ENCODE measurements at places on chromosomes 13 and 19.
A peak's percentile ranks its signal among the peaks of the same experiment; 100 is the strongest.

DNA sequence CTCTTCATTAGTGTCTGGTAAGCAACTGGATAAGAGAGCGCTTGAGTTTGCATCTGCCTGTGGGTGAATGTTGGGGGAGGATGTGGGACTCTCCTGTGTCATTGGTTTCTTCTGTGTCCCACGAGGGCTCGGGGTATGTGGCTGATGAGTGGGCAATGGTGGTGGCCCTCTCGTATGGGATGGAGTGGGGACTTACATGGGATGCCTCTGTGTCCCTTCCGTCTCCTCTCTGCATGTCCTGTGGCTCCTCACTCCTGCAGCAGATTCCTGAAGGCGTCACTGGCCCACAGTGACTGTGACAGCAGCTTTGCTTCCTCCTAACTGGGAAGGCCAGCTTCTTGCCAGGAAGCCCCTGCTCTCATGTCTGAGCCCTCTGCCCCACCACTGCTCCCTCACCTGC is 2.6 kb upstream of the LRP3 start:
- DNase-seq: no peak

- DNase-seq: peak; percentile 9
Observed at GRCh38 chr19:30669329-30670010, 297.3 kb downstream of the ZNF536 start.

- DNase-seq: no peak
Observed at GRCh38 chr19:7773841-7774240, 10.8 kb downstream of the CLEC4M start.

DNA sequence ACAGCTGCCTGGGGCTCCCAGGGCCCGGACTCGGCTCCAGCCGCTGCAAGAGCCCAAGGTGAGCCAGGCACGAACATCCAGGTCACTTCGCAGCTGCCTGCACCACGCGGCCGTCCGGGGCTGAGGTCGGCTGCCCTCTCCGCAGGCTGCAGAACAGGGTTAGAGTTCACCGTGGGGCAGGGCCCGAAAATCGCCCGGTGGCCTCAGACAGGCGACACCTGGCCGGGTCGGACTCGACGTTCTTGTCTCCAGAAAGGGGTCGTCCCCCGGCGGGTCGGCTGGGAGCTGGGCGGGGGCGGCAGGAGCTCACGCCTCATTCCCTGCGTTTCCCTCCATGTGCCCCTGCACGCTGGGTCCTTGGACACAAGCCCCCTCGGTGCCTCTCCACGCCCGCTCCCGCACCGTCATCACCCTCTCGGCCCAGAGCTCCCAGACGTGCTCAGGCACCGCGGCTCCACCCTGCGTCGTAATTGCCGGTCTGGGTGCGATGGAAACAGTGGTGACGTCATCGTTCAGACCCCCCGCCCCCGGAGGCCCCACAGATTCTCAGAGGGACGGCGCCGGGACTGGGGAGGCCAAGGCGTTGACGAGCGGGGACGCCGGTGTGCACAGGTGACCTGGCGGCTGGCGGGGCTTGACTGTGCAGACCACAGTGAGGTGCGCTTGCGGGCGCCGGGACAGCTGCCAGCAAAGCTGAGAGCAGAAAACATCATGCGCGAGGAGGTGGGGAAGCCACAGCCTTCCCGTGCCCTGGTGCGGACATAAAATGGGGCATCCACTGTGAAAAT is 4.0 kb upstream of the GRIN3B start:
- DNase-seq: peak; percentile 39

DNA sequence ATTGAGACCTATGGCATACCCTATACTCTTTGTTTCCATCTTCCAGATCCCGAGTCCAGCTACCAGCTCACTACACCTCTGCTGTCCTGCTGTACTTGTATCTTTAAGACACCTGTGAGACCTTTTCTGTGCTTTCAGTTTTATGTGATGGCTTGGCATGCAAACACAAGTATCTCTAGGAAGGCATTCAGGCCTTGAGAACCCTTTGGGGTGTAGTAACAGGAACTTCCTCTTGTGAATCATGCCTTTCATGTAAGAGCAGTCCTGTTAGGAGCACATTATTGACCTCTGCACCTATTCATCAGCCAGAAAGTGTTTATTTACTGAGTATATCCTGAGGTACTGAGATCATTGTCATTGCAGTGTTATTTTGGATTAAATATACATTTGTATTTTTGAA is 87.0 kb upstream of the HTR2A start:
- DNase-seq: no peak

DNA sequence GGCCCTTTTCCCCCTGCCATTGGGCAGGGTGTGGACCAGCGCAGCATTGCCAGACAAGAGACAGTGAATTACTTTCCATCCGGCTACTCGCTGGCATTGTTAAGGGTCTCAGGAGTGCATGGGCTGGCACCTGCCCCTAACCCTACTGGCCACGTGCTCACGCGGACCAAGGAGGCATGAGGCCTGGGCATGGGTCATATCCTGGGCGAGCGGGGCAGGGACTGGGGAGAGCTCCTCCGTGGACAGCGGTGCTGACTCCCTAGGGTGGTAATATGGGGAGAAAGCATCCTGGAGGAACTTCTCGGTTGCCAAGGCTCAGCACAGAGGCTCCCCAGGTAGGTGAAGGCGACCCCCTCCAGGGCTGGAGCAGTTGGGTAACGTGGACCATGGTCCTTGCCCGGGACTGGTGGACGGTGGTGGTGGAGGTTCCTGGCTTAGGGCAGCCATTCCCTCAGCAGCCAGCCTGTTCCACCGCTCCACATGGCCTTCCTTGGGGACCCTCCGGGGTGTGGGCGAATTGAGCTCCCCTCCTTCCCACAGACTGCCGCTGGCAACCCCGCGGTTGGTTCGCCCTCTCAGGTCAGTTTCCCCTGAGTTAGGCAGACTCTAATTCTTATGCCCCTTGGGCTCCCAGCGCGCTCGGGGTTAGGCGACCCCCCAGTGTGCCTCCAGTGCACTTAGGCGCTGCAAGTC is 465.1 kb downstream of the SLITRK5 start:
- no peak for DNase-seq

- DNase-seq: no peak
Observed at GRCh38 chr13:34587576-34587975, 354.5 kb upstream of the NBEA start.

- DNase-seq: no peak
Observed at GRCh38 chr13:81987159-81987558, 1646.2 kb upstream of the SPRY2 start.

DNA sequence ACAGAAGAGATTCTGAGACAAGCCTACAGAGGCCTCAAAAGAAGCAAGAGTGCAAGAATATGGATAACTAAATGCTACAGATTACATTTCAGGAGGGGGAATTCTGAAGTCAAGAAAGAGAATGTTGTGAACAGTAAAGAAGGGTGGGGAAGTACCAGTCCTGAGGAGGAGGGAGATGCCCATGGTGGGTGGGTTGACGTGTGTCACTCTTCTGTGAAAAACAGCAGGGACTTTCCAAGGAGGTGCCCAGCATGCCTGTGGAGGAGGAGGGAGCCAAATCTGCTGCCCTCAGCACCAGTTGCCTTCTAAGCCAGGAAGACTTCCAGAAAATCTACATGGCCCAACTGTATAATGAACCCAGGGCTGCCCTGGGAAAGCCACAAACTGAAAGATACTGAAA is 87.7 kb downstream of the SGCG start:
- DNase-seq: no peak

DNA sequence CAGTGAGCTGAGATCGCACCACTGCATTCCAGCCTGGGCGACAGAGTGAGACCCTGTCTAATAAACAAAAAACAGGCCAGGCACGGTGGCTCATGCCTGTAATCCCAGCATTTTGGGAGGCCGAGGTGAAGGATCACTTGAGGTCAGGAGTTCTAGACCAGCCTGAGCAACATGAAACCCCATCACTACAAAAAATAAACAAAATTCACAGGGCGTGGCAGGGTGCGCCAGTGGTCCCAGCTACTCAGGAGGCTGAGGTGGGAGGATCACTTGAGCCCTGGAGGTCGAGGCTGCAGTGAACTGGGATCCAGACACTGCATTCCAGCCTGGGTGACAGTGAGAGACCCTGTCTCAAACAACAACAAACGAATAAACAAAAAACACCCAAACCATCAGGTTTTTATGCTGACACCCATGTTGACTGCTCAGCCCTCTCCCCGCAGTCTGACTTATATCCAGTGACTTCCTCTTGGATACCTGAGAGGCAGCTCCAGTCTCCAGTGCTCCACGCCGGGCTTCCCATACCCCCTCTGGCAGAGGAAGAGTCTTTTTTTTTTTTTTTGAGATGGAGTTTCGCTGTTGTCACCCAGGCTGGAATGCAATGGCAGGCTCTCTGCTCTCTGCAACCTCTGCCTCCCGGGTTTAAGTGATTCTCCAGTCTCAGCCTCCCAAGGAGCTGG is 17.7 kb downstream of the WTIP start:
- DNase-seq: no peak

GRCh38 chr19:18251587-18252369 is 22.5 kb downstream of the IQCN start:
- DNase-seq: peak; percentile 73

DNA sequence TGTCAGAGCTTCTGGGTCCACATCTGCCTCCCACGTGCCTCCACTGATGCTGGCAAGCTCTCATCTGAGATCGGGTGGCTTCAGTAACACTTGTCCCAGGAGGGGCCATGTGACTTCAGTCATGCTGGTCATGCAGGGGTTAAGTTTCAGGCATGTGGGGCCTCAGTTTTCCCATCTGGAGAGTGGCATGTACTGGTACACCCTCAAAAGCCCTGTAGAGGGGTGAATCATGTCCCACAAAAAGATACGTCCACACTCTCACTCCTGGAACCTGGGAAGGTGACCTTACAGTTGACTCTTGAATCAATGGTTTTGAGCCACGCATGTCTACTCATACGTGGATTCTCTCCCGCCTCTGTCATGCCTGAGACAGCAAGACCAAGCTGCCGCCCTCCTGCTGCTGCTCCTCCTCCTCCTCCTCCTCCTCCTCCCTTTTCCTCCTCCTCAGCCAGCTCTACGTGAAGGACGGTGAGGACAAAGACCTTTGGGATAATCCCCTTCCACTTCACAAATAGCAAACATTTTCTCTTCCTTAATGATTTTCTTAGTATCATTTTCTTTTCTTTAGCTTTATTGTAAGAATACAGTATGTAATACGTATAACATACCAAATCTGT is 53.7 kb downstream of the COMP start:
- DNase-seq: no peak

All from stimulated activated CD8-positive, alpha-beta memory T cell treated with anti-CD3 and anti-CD28 coated beads, Interleukin-4, amount 100 ng/mL, for 1 hour (primary cell).